ENCODE measurements at places on chromosomes 5 and 9. TPM values are rescaled to one million over a fixed set of nuclear protein-coding genes. Genes with fewer than 3 reads are reported as not detected.

The GABRA1 gene
- total RNA-seq = not detected

The OR1Q1 gene
- not detected for total RNA-seq

GRCh38 chr9:4550777-4551484 is 60.7 kb downstream of the SLC1A1 start:
- H3K36me3 ChIP-seq = no peaks in the 10 kb centered on the region
- no peak overlapping the region for H3K27ac ChIP-seq
- no peaks in the 10 kb centered on the region for H3K27me3 ChIP-seq

The MARCOL gene
- not detected for total RNA-seq

DNA sequence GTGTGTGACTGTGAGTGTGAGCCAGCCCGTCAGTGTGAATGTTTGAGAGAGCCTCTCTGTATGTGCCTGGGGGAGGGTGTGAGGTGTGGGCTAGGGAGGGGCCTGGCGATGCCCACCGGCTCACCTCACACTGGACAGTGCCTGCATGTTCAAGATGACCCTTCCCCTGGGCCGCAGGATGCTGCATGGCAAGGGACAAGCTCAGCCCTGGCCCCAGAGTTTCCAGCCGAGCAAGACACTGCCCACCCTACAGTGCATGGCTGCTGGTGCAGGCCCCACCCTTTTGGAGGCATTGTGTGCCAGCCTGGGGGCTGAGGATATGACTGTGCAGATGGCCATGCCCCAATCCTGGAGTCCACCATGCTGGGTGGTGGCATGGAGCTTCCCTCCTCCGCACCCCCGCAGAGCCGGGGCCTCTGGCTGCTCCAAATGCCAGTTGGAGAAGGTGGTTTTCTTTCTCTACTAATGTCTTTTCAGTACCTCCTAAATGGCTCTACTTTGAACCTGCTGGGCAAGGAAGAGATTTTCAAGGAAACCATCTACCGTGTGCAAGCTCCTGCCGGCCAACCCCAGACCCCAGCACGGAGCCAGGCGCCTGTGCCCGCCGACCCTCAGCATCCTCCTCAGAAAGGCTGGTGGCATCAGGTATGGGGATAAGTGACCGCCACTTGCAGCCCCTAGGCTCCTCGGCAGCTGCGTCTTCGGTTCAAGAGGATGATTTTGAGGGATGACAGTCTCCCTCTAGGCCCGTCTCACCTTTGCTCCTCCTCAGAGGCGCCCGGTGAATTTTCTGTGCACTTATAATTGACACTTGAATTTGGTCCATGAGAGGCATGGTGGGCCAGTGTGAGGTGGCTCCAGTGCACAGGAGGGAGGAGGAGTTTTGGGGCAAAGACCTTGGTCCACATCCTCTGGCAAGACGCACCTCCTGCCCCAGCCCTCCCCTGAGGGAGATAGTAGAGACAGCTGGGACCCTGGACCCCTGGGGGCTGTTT is 27.7 kb downstream of the FGD3 start:
- no peaks in the 10 kb centered on the region for H3K27me3 ChIP-seq
- H3K36me3 ChIP-seq = peaks cover 21% of the 10 kb centered on the region
- peaks cover 15% of the 10 kb centered on the region for H3K4me1 ChIP-seq
- no peak for DNase-seq
- peak overlapping the region; percentile 94 for H3K27ac ChIP-seq
- H3K4me3 ChIP-seq = peak overlapping the region; percentile 19

DNA sequence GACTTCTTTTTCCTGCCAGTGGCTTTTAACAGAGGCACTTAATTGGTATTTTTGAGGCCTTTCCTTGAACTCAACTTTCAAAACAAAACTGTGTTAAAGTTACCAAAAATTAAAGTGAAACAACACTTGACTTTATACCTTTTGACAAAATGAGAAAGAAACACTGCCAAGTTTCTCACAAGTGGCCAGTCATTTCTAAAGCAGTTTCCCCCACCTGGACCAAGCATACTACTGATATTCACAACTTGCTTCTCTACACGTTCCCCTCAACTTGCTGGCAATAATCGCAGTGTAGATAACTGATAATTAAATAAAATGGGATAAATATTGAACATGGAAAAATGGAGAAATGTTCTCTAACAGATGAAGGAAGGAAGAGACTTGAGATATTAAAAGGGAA is 135.7 kb downstream of the TLR4 start:
- H3K4me3 ChIP-seq = no peak overlapping the region
- H3K4me1 ChIP-seq = no peaks in the 10 kb centered on the region
- no peak for DNase-seq
- no peak overlapping the region for H3K27ac ChIP-seq

The FGFR4 gene
- 244 TPM for total RNA-seq

GRCh38 chr5:13253111-13253510 is 691.4 kb downstream of the DNAH5 start:
- DNase-seq = no peak
- no peaks in the 10 kb centered on the region for H3K27me3 ChIP-seq
- H3K4me1 ChIP-seq = peaks cover 6% of the 10 kb centered on the region
- no peak overlapping the region for H3K4me3 ChIP-seq
- no peaks in the 10 kb centered on the region for H3K36me3 ChIP-seq

DNA sequence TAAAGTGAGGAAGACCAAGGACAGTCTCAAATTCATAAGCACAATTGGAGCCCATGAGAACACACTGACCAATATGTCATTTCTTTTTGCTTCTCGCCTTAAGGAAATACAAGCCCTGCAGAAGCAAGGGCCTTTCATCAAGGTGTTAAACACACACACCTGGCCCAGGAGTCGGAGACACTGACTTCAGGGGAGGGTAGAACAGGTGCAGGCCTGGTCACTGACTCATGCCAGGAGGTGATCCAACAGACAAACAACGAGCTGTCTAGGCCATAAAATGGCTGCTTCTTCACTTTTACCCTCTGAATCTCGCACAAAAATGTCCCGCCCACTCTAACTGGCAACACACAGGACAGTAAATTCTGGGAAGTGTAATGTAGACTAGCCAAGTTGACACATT is 62.7 kb downstream of the RGMB start:
- H3K4me1 ChIP-seq = peaks cover 2% of the 10 kb centered on the region
- no peak overlapping the region for H3K27ac ChIP-seq
- H3K36me3 ChIP-seq = no peaks in the 10 kb centered on the region
- DNase-seq = no peak
- no peaks in the 10 kb centered on the region for H3K27me3 ChIP-seq
- H3K4me3 ChIP-seq = no peak overlapping the region

DNA sequence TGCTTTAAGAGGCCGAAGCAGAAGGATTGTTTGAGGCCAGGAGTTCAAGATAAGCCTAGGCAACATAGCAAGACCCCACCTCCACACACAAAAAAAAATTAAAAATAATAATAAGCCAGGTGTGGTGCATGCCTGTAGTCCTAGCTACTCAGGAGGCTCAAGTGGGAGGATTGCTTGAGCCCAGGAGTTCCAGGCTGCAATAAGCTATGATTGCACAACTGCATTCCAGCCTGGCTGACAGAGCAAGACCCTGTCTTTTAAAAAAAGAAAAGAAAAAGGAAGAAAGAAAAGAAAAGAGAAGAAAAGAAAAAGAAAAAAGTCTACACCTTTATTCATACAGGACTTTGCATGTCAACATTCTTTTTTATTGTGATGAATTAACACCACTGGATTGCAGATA is 2125.8 kb downstream of the MAT2B start:
- peaks cover 12% of the 10 kb centered on the region for H3K4me1 ChIP-seq
- no peak overlapping the region for H3K4me3 ChIP-seq
- no peak for DNase-seq
- no peak overlapping the region for H3K27ac ChIP-seq
- peaks cover 1% of the 10 kb centered on the region for H3K36me3 ChIP-seq

GRCh38 chr5:31957151-31957550 is 217.0 kb downstream of the GOLPH3 start:
- no peaks in the 10 kb centered on the region for H3K27me3 ChIP-seq
- H3K36me3 ChIP-seq = no peaks in the 10 kb centered on the region

The CCL27 gene
- 0.67 TPM for total RNA-seq

DNA sequence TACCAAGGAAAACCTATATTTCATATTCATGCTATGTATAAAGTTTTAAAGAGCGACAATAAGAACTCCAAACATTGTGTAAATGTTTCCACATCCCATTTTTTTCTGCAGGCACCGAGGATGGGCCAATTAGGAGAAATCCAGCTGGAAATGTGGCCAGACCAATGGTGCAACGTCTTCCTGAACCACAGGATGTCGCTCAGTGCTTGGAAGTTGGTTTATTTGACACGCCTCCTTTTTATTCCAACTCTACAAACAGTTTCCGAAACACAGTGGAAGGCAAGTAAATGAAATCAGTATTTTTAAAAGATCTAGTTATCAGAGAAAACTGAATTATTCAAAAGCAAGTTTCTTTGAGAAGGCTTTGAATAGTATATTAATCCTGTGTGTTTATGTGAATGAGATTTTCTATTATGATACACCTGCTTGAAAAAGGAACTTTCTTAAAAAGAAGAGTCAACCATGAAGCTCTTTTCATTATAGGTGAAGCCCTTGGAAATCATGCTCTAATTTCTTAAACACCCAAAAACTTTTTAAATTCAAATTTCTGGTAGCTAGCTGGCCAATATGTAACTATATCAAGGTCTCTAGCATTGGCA is 9.1 kb downstream of the TYRP1 start:
- no peaks in the 10 kb centered on the region for H3K36me3 ChIP-seq
- H3K4me3 ChIP-seq = no peak overlapping the region
- H3K27ac ChIP-seq = no peak overlapping the region
- no peaks in the 10 kb centered on the region for H3K27me3 ChIP-seq
- DNase-seq = peak; percentile 12

Data from progenitor cell of endocrine pancreas (in vitro differentiated cells).